Stimulated activated CD4-positive, alpha-beta T cell treated with anti-CD3 and anti-CD28 coated beads, Interleukin-4, amount 100 ng/mL, for 48 hours (primary cell): ENCODE measurements at places on chromosomes 11 and 22.
A peak's percentile ranks its signal among the peaks of the same experiment; 100 is the strongest.

GRCh38 chr11:99960536-99960935, 726.6 kb upstream of the ARHGAP42 start:
- DNase-seq: no peak

- peak; percentile 62 for DNase-seq
These were observed 416 bp upstream of the GAB2 start for GRCh38 chr11:78417888-78418583.

DNA sequence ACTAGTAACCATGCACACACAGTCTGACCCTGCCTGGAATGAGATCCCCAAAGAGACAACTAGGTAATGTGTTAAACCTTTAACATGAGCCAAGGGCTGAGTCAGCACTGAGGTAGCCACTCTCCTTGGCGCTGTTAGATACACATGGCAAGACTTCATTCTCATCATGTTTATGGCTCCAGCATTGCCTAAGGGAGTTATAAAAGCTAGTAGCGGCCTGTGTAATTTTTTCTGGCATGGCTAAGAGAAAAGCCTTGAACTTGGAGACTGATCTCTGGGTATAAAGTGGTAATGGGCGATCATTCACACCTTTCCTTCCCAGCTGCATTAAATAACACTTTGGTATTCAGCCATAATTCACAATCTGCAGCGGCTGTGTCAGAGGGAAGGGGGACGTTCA, 779.7 kb upstream of the LRRC4C start:
- DNase-seq: no peak

DNA sequence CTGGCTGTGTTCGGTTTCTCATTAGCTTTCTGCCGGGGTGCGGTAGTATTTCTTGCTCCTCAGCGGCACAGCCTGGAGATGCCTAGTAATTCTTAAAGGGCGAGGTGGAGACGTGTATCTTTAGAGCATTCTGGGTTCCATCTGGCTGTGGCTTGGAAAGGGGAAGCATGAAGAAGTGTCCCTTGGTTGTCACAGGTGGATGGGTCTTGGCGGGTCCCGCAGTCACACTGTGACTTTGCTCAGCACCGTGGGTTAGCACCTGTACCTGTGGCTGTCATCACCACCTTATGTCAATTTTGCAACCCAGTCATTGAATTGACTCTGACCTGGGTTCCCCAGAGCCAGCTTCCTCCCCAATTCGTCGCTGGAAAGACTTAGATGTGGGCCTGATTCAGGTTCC, 57.6 kb downstream of the MIAT start:
- DNase-seq: no peak

- DNase-seq: no peak
These were observed 431 bp downstream of the SLC37A2 start for GRCh38 chr11:125063429-125064043.

- DNase-seq: no peak
These were observed 298.0 kb upstream of the ZC3H12C start for GRCh38 chr11:109795234-109795633.

DNA sequence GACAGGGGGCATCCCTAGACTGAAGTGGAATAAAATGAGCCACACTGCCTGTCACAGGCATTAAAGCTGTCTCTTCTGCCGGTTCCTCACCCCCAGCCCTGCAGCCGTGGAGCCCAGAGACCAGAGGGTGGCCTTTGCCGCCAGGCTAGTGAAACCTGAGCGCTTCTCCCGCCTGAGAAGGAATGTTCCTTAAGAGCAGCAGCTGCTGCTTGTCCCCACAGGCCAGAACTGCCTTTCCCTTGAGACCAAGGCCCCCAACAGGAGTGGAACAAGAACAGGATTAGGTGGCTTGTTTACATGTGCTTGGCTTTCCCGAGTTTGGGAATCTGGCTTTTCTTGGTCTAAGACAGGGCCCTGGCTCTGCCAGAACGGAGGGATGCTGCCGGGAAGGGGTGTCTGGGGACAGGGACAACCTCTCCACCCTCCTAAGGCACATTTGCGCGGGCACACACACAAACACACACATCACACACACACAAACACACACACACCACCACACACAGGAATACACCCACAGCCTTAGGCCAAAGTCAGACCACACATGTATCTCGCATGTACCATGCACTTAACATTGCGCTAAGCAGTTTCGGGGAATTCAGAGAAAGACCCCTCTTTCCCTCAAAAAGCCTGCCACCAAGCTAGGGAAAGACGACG, 91.8 kb downstream of the FEZ1 start:
- DNase-seq: no peak

- peak; percentile 45 for DNase-seq
These were observed 215.0 kb upstream of the CTSC start for GRCh38 chr11:88552379-88553062.

GRCh38 chr11:2558861-2559526, 114.2 kb downstream of the KCNQ1 start:
- DNase-seq: no peak

DNA sequence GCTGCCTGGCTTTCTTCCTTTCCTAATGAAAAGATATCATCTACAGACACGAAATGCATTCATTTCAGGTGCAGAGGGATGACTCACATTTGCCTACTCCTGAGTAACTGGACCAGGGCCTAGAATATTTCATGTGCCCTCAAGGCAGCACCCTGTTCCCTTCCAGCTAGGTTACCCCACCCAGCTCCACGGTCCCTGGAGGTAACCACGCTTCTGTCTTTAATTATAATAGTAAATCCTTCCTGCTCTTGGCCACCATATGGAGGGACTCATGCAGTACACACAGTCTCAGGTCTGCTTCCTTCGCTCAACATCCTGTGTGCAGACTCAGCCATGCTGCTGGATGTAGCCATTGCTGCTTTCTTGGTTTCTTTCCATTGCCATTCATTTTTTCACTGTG, 22.3 kb downstream of the DHCR7 start:
- no peak for DNase-seq

- DNase-seq: no peak
These were observed 85.0 kb upstream of the CLPB start for GRCh38 chr11:72519220-72519881.

GRCh38 chr11:3231851-3232744, at the start of gene MRGPRE:
TSS of gene MRGPRE (minus strand) at chr11:3232417. CDS start at chr11:3228799, 3,618 bp downstream.
- no peak for DNase-seq

DNA sequence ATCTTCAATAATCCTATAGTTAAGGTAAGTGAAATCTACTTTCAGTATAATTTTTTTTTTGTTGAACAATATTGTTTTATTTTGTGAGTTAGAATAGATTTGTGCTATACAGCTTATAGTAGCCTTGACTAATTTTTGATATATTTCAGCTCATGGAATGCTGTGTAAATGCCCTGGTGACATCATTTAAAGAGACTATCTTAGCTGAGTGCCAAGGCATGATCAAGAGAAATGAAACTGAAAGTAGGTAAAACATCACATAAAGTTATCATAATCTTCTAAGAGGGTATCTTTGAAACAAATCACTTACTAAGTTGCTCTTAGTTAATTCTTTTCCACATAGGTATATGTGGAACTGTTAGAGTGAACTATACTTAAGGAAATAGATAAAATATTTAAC, 51.4 kb upstream of the ACAT1 start:
- no peak for DNase-seq

DNA sequence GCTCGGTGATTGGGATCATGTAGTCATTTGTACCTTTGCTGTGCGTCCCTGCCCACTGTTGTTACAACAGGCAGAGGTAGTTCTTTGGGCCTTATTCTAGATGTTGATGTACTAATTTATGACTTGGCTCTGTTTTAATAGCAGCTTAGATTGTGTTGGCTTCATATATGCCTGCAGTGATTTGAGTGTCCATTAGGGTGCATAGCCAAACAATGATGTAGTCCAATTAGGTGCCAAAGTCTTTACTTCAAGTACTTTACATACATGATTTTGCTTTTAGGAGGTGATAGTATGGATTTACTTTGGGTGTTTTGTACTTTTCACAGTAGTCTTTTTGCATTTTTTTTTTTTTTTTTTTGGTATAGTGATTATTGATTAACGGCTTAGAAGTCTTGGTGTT, 46.4 kb downstream of the PPP6R3 start:
- no peak for DNase-seq

- DNase-seq: peak; percentile 39
These were observed 16.6 kb upstream of the SPTBN2 start for GRCh38 chr11:66745356-66746235.

- no peak for DNase-seq
These were observed 67.2 kb upstream of the OLFML1 start for GRCh38 chr11:7418061-7418460.

GRCh38 chr11:72703267-72704008, 29.2 kb upstream of the PDE2A start:
- no peak for DNase-seq
